ENCODE measurements at places on chromosomes 4 and X.

DNA sequence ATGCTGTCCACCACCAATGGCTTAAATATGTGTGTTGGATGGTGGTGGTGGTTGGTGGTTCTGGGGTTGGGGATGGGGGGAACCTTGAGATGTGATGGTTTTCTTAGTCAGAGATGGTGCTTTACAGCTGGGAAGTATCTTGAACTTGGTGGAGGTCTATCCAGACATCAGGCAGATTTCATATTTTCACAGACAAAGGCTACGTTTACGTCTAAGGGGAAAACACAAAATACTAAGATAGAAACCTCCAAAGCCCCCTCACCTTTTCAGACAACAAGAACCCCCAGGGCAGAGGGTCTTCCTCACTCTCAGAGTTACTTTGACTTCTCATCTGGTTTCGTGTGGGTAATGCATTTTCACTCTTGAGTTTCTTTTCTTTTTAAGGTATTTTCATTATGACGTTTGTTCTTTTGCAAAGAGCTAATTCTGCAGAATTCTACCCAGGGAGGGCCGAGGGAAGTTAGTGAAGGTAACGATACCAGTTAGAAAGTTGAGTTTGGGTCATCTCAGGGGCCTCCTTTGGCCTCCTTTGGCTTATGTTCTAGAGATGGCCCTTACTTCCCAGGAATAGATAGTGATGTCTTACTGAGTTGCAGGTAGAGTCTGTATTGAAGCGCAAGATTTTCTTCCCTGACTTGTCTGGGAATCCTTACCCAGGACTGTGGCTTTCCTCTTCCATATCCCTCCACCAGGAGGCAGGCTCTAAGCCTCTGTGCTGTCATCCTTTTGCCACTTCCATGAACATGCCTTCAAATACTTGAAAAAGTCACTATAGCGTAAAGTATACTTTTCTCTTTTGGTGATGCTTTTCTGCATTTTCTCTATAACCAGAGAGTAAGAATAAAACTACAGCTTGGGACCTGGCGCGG is 31.9 kb downstream of the RHOH start:
- DNase-seq, result no peak

- DNase-seq, result no peak
Measured at GRCh38 chr4:122896270-122896669, 26.1 kb downstream of the NUDT6 start.

DNA sequence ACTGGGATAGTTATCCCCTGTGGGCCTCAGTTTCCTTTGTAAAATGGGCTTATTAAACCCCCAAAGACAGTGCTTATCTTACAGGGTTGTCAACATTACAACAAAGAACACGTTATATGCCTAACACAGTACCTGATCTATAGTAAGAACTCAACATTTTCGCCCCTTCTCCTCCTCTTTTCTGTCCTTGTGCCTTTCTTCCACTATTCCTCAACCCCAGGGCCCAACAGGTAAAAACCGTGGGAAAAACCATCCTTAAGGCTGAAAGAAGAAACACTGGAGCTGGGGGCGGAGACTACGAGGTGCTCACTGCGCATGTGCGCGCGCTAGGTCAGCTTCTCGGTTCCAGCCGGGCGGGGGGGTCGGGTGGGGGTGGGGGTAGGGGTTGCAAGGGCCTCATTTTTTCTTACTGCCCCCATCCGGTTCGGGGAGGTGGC is 426 bp upstream of the XIAP start:
- DNase-seq, result peak; percentile 73

DNA sequence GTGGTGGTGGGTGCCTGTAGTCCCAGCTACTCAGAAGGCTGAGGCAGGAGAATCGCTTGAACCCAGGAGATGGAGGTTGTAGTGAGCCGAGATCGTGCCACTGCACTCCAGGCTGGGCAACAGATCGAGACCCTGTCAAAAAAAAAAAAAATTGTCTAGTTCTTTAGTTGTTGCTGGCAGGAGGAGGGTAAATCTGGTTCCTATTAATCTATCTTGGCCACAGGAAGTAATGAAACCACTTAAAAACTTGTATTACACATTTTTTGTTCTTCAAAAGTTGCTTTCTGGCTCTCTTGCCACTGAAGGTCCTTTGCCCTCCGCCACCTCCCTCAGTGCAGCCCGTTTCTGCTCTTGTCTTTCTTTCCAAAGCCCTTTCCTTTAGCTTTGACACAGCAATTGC is 102.9 kb upstream of the ARSJ start:
- DNase-seq, result no peak
